Pulmonary artery endothelial cell (primary cell): ENCODE measurements at places on chromosomes 3 and 15.
A peak's percentile ranks its signal among the peaks of the same experiment; 100 is the strongest.

GRCh38 chr15:77393471-77393840 lies 26.4 kb downstream of the PEAK1 start:
- no peak for DNase-seq

- no peak for DNase-seq
Measured at GRCh38 chr15:41792000-41792637, 17.8 kb downstream of the MAPKBP1 start.

DNA sequence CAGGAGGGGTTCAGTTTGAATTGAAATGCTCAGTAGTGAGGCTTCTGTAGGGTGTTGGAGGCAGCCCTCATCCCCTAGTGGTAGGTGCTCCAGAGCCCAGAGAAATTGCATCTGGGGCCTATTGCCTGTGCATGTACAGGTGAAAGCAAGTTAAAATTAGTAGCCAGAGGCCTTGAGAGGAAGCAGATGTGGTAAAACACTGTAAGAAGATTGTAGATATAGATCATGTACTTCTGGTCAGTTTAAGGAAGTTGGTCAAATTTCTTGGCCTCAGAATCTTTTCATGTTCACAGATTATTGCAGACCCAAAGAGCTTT lies 34.6 kb downstream of the IGSF10 start:
- no peak for DNase-seq

DNA sequence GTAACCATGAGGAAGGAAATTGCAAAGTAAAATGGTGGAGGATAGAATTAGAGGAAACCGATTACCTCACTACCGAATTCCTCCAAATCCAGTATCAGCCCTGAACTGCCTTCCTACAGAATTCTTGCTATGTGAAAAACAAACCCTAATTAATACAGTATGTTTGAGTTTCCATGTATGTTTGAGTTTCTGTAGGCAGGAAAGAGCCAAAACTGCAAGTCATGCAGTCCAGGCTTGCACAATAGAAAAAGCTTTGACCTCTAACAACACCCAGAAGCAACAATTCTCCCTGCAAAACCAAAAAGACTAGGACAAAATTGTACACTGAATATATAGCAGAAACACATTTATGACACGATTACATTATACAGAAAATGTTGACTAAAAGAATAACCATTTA lies 614.8 kb downstream of the DIPK2A start:
- DNase-seq, result no peak

- DNase-seq, result no peak
Measured at GRCh38 chr3:187406927-187407326, 38.7 kb downstream of the RTP4 start.

- DNase-seq, result no peak
Measured at GRCh38 chr3:128334086-128334645, 132.5 kb downstream of the DNAJB8 start.

GRCh38 chr15:25611603-25612002 lies 172.8 kb upstream of the UBE3A start:
- no peak for DNase-seq

- DNase-seq, result no peak
Measured at GRCh38 chr3:41819236-41819635, 142.7 kb downstream of the ULK4 start.

DNA sequence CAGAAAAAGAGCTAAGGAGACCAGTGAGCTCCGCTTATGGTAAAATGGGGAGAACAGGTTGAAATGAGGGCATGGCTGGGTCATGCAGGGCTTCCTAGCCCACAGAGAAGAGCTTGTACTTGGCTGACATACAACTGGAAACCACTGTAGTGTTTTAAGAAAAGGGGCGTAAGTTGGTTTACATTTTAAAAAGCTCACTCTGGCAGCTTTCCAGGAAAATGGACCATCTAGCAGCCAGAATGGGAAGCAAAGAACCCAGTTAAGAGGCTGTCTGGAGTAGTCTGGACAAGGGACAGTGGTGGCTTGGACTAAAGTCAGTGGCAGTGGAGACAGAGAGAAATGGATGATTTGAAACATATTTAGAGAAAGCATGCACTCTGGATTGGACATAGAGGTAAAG lies 1.9 kb downstream of the MORC1 start:
- DNase-seq, result no peak

- DNase-seq, result no peak
Measured at GRCh38 chr3:19149368-19149767, 1.1 kb downstream of the KCNH8 start.

- no peak for DNase-seq
Measured at GRCh38 chr15:60091911-60092310, 87.8 kb downstream of the FOXB1 start.

GRCh38 chr3:181629029-181629428 lies 82.7 kb upstream of the SOX2 start:
- peak; percentile 35 for DNase-seq

DNA sequence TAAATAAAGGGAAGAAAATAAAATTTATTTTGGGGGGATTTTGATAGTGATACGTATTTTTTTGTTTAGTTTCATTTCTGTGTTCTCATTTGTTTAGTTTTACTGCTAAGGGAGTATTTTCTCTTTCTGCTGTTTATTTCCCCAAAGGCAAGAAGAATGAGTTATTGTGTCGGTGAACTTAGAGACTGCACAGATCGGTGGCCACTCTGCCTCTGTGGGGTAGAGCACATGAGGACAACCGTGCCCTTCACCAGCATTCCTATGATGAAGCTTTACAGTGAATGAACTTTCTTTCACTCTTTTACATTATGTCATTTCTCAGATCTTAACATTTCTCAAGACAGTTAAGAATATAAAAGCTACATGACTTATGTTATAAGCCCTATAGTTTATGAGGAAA lies 214.4 kb downstream of the OCA2 start:
- DNase-seq, result no peak

- no peak for DNase-seq
Measured at GRCh38 chr3:20307383-20307782, 121.4 kb upstream of the SGO1 start.

- DNase-seq, result no peak
Measured at GRCh38 chr3:45553469-45553974, 41.0 kb upstream of the LIMD1 start.

- no peak for DNase-seq
Measured at GRCh38 chr3:81793410-81793809, 32.0 kb upstream of the GBE1 start.

DNA sequence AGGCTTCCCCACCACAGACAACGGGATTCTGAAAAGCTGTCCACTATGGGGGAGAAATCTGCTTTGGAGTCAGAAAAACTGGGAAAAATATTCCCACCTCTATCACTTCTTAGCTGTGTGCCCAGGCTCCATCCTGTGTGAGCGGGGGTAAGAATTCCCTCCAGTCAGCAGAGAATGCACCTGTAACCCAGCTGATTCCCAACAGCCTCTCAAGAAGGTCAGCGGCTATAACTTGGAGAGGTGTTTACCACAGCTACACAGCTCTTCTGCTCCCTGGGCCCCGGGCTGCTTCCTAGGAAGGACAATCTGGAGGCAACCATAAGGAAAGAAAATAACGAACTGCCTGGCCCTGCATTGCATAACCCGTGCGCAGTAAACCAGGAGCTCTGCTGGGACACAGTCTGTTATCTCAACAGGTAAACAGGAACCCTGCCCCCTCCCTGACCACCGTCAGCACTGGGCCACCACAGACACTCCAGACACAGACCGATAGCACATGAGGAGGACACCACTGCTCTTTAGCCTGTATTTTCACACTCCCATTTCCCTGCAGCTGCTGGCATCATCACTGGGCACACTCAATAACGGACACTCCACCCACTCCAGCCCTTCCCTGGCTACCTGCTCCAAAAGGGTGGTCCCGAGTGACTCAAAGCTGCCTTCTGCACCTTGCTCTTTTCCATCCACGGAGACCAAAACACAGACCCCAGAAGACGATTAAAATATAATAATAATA lies 2.1 kb downstream of the RAB43 start:
- DNase-seq, result no peak

DNA sequence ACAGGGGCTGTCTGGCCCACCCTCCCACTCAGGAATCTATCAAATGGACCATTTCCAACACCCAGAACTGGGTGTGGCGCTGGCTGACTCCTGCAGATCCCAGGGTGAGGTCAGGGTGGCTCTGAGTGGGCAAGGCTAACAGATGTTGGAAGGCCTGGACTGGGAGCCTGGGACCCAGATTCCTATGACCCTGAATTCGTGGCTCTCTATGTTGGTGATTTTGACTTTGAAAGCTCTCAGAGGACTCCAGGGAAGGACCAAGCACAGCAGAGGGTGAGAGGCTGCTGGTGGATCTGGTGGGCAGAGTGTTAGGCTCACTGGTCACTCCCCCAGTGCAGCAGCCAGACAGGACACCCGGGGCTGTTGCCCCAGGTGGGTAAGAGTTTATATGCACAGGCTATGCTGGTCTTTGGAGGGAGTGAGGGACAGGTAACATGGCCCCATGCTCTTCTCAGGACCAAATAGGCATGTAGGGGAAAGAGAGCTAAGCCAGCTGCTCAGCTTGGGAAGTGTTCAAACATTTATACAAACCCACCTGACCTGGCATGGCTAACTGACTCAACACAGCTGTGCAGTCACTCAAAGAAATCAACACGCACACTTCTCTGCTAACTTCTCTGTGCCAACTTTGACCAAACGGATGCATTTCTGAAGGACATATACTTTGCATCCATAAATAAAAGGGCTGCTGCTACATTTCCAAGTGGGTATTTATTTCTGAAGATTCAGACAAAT lies 62.6 kb upstream of the RAB6B start:
- no peak for DNase-seq

DNA sequence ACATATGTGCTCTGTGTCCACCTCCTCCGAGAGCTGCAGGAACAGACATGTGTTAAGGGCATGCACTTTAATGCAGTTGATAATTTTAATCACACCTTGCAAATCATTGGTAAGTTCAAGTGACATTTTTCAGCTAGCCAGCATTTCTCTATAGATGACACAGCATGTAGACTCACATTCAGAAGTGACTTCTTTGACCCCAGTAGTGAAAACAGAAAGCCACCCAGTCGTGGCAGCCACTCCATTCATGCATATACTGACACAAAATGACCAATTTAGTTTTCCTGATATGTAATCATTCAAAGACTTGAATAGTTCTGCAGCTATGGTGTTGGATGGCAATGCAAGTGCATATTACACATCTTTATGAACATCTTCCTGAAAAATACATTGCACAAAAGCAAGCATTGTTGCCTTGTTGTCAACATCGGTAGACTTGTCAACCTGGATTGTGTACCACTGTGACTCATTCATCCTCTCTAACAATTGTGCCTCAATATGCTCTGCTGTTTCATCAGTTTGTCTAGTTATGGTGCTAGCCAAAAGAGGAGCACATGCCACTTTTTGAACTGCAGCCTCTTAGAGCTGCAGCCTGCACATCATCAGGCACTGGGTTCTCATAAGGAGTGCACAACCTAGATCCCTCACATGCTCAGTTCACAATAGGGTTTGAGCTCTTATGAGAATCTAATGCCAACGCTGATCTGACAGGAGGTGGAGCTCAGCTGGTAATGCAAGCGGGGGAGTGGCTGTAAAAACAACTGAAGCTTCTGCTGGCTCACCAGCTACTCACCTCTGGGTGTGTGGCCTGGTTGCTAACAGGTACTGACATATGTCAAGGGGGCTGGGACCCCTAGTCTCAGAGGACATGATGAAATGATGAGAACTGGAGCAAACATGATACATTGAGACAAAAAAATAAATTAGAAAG lies 622.0 kb downstream of the PYDC2 start:
- DNase-seq, result no peak

- DNase-seq, result no peak
Measured at GRCh38 chr3:72237679-72238009, 452.7 kb upstream of the PROK2 start.

DNA sequence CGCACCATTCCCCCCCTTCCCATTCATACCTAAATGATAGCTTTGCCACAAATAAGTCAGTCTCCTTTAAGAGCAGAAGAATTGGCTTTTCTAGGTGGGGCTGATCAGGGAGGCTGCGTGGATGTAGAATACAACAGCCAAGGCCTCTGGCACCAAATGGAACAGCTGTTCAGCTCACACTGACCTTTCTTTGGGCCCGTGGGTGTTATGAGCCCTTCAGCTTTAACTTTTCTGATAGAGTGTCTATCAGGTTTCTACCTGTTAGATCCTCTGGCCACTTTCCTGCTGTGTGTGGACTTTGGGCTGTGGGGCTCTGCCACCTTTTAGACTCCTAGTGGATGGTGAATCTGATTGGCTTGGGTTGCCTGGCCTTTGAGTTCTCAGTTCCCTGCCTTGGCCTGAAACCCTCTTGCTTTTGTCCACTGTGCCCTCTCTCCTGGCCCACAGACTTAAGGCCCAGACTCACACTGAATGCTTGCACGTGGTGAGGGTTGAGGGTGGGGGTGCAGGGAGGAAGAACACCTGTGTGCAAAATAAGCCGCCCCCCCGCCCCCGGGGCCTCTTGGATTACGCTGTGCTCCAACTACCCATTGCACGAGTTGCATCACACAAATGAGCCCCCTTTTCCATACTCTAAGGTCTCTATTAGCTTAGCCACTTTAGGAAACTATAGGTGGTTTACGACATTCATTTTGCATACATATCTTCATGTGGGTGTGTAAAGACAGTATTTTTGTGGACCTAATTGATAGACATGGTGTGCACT lies 1.3 kb upstream of the RFX7 start:
- DNase-seq, result no peak

GRCh38 chr15:44620081-44620480 lies 43.4 kb downstream of the SPG11 start:
- no peak for DNase-seq

- no peak for DNase-seq
Measured at GRCh38 chr15:58748852-58749531, 515 bp downstream of the ADAM10 start.

DNA sequence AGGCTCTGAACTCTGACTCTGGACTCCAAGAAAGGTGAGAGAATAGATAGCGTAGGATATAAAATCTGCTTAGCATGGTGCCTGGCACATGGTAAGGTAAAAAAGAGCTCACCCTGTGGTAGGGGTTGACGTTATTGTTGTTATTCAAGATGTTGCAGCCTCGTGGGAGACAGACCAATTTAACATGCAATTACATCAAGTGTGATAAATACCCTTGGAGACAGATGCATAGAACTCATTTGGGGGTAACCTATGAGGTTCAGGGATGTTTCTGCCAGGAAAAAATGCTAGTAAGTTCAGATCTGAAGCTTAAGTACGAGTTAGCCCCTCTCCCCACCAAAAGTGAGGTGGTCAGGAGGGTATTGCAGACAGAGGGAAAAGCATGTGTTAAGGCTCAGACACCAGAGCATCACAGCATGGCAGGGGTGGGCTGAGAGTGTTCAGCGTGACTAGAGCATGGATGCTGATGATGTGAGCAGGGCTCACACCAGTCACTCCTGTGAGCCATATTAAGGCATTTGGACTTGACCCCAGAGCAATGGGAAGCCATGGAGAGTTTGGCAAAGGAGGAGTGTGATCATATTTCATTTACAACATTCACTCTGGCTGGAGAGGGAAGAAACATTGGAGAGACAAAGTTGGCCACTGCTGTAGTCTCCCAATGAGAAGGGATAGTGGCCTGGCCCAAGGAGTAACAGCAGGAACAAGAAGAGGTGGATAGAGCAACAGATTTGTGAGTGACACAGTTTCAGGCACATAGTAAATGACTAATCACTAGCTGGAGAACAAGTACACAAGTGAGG lies 181.0 kb downstream of the UACA start:
- no peak for DNase-seq

DNA sequence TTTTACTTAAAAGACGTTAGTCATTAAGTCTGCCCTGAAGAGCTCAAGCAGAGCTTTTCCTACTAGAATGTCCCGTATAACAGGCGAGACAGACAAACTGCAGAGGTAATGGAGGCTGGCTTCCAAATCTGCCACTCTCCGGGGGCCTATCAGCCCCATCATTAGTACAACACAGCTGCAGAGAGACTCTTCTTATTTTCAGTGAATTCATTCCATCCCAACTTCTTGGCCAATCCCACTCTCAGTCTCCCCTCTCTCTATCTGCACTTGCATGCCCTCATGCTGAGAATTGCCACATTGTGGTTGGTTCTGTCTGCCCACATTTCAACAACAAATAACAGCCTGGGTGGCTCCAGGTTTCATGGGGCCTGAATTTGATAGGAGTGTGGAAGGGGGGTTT lies 412.7 kb downstream of the ERC2 start:
- DNase-seq, result no peak
